IMR-90 (cell line): ENCODE measurements at places on chromosomes 13 and 19. TPM values are rescaled to one million over a fixed set of nuclear protein-coding genes. Genes with fewer than 3 reads are reported as not detected.

Gene BRME1
- 0.38 and 0.56 TPM in 2 replicates for polyA plus RNA-seq

Gene SIGLEC11
- not detected in 2 replicates for polyA plus RNA-seq

DNA sequence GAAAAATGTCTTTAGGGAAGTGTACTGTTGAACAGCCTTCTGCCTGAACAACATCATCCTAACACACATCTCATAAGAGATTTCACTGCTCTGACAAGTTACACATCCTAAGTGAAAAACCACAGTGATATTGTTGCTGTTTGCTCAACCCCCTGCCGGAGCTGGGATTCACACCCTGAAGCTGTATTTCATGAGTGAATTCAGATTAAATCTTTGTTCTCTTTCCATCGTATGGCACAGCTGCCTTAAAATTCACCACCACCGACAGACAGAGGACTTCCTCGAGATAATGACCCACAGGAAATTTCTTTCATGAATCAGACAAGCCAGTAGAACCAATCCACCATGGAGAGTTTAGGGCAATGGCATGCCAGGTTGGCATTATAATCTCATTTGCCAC, 280.8 kb downstream of the DCT start:
- no peaks in the 10 kb centered on the region for H3K27me3 ChIP-seq
- H3K4me1 ChIP-seq, result peaks cover 2% of the 10 kb centered on the region; the same call in 1 of the 2 replicates
- H3K4me3 ChIP-seq, result no peak overlapping the region

DNA sequence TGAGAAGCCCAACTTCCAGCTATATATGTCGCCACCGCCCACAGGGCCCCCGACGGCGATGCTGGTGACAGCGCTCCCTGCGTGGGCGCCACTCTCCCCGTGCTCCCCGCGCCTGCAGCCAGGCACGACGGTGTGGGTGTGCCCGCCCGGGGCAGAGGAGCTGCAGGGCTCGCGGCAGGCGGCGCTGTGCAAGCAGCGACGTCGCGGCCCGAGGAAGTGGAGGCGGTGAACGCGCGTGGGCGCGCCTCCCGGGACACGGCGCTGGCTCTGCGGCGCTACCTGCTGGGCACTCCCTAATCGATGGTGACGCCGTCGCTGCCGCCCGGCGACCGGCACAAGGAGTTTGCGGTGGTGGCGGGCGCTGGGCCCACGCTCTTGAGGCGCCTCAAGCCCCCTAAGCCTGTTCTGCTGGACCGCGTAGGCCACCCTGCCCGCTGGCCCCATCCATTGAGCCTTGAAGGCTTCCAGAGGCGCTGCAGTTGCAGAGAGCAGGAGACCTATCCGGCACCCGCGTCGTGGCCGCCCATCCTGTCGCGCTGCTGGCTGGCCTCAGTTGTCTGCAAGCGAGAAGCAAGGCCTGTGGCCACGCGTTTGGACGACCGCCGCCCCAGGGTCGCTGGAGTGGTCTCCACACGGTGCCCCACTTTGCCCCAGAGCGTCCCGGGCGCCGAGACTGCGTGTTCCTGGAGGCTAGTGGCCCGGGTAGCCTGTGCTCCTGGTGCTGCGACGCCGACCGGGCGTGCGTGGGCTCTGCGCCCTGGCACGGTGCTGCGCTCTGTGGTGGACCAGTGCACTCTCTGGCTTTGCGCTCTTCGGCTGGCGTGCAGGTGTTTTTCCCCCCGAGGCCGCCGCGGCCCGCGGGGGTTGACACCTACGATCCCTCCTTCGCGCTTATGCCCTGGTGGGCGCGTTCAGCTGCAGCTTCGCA, 23.1 kb downstream of the LRFN3 start:
- H3K4me1 ChIP-seq, result no peaks in the 10 kb centered on the region
- no peak for DNase-seq
- H3K27me3 ChIP-seq, result peaks cover 33% of the 10 kb centered on the region

- no peaks in the 10 kb centered on the region for H3K36me3 ChIP-seq
- H3K27ac ChIP-seq, result no peak overlapping the region
- DNase-seq, result no peak
- no peak overlapping the region for H3K4me3 ChIP-seq
Measured at GRCh38 chr13:70856711-70857110, 748.5 kb upstream of the KLHL1 start.

DNA sequence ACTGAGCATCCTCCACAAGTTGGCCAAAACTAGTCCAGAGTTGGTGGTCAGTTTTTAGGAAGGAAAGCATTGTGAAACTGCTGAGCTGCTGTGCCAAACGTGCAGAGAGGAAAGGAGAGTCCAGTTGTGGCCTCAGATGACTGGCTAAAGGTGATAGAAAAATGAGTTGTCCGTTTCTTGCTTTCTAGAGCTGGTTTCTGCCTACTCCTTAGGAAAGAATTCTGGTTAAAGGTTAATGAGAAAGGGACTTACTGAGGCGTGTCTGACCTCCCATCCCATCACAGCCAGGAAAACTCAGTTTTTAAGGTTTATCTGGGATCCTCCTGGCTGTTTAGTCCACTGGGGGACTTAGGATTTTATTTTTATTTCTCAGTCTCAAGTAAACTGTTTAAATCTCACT, 1186.3 kb downstream of the UQCRFS1 start:
- no peak overlapping the region for H3K27ac ChIP-seq
- H3K4me1 ChIP-seq, result no peaks in the 10 kb centered on the region
- H3K27me3 ChIP-seq, result no peaks in the 10 kb centered on the region
- DNase-seq, result no peak
- no peak overlapping the region for H3K4me3 ChIP-seq

GRCh38 chr19:35895911-35896642, 4.3 kb downstream of the NFKBID start:
- H3K4me3 ChIP-seq, result no peak overlapping the region
- no peak overlapping the region for H3K27ac ChIP-seq
- H3K36me3 ChIP-seq, result peaks cover 19% of the 10 kb centered on the region
- H3K27me3 ChIP-seq, result no peaks in the 10 kb centered on the region
- H3K4me1 ChIP-seq, result peaks cover 8% of the 10 kb centered on the region; the same call in 1 of the 2 replicates

GRCh38 chr19:7267792-7268704, 26.2 kb downstream of the INSR start:
- no peak for DNase-seq
- no peaks in the 10 kb centered on the region for H3K27me3 ChIP-seq
- no peaks in the 10 kb centered on the region for H3K4me1 ChIP-seq
